ENCODE measurements at places on chromosomes 12 and 14.

GRCh38 chr12:124874988-124875802 is 11.5 kb upstream of the SCARB1 start:
- no peak for DNase-seq

- no peak for DNase-seq
Measured at GRCh38 chr14:24378327-24378726, 10.3 kb downstream of the NFATC4 start.

DNA sequence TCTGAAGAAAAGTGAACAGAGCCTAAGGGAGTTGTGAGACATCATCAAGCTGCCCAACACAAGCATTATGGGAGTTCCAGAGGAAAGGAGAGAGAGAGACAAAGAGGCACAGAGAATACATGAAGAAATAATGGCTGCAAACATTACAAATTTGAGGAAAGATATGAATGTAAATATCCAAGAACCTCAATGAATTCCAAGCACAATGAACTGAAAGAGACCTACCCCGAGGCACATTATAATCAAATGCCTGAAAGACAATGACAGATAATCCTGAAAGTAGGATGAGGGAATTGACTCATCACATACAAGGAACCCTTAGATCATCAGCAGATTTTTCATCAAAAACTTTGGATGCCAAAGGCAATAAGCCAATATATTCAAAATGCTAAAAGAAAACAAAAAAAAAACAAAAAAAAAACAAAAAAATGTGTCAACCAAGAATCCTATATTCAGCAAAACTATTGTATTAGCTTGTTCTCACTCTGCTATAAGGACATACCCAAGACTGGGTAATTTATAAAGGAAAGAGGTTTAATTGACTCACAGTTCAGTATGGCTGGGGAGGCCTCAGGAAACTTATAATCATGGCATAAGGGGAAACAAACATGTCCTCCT is 37.8 kb downstream of the BCL2L14 start:
- no peak for DNase-seq

GRCh38 chr12:96257550-96258103 is 63.5 kb downstream of the ELK3 start:
- no peak for DNase-seq

DNA sequence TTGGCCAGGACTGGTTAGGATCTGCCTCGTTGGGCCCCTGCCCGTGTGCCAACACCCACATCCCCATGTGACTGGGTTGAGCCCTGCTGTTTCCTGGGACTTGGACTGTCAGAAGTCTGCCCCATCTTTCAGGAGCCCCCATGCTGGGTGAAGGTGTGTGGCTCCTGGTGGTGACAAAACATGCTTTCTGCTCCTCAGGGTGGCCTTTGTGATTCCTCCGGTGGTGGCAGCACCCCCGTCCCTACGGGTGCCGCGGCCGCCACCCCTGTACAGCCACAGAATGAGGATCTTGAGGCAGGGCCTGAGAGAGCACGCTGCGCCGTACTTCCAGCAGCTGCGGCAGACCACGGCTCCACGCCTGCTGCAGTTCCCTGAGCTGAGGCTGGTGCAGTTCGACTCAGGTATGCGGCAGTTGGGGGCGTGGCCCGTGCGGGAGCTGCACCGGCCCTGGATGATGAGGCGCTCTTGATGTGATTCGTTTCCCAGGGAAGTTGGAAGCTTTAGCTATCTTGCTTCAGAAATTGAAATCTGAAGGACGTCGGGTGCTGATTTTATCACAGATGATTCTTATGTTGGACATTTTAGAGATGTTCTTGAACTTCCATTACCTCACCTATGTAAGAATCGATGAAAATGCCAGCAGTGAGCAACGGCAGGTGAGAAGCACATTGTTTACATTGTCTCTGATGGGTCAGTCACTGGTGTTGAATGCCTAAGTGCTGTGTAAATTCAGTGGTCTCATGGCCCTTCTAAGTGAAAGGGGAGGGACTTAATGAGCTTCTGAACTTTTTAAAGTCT is 80.0 kb downstream of the EP400 start:
- DNase-seq, result no peak

GRCh38 chr12:6866920-6867412 is 365 bp upstream of the TPI1 start:
- DNase-seq, result no peak

DNA sequence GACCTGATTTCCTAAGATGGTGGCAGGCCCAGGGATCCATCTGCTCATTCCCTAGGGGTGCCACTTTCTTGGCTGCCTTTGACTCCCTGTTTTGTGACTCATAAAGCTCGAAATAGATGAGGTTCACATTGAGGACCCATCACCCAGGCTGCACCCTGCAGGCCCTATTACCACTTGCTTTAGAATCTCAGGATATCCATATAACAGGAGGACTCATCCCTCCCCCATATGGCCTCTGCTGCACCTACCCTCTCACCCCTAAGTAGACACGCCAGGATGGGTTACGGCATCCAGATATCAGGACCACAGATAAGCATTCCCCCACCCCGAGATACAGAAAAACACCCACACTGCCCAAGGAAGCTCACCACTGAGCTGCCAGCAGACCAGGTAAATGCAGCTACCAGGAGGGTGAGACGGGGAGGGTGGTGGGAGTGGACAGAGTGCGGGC is 155.7 kb downstream of the DPF3 start:
- DNase-seq, result no peak

GRCh38 chr12:1592444-1593173 is 1.8 kb downstream of the FBXL14 start:
- DNase-seq, result peak; percentile 71

- no peak for DNase-seq
Measured at GRCh38 chr12:124512667-124513296, 54.6 kb downstream of the NCOR2 start.

- DNase-seq, result no peak
Measured at GRCh38 chr14:104020471-104020870, 65.0 kb upstream of the ASPG start.

DNA sequence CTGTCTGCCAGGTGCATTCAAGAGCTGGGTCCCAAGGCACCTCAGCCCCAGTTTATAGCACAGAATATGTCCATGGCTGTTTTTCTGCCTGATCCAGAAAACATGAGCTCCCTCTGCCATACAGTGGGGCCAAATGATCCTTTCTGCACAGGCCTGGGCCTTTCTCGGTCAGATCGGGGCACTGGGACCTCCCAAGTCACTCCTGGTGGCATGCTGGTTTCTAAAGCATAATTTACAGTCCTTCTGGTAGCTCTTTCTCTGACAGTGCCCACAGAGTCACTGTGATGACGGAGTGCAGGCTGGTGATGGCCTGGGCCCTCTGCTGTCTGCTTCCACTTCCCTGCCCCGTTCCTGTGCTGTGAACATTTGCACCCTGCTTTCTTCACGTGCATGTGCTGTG is 99.2 kb downstream of the ADGRD1 start:
- no peak for DNase-seq

DNA sequence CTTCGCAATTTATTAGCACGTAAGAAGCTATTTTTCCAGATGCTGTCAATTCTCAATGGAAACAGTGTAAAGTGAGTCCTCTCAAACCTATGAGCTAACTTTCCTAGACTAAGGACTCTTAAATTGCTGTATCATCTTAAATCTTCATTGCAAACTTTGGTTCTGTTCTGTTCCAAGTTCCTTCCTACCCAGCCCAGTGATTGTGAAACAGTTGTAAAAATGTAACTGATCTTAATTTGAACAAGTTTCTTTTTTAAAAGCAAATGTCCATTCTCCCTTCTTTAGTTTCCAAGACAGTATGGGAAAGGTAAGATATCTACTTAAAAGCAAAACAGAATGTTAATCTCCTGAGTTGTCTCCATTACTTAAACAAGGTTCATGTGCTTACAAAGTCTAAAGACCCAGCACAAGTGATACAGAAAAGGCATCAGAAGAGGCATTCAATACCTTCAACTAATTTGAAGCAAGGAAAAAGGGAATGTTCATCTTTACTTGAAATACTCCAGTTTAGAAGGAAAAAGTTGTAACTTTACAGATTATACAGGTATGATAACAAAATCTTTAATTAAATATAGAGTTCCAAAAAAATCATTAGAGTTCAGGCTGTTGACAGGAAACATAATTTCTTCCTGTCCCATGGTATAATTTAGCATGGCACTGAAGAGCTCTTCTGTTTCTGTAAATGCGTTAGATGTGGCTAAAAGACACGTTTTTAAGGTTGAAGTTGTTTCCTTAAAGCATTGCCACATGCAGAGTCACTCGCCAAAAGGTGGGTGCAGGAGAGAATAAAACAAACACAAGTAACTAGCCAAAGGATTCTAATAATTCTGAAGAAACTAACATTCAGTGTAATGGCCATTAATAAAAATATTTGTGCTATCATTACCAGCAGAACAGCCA is 101.5 kb upstream of the USP15 start:
- DNase-seq, result no peak

DNA sequence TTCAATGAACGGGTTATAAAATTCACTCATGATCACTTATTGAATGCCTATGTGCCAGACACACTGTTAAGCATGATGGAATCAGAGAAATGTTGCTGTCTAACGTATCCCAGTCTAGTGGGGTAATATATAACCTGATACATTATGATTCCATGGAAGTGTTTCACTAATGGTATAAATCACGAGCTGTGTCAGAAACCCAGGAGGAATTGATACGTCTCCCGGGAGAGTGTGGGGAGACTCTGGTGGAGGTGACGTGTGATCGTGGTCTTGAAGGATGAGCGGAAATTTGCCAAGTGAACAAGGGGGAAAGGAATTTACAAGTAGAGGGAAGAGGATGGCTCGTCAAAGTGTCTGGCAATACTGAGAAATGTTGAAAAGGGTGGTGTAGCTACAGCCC is 26.5 kb downstream of the MANSC1 start:
- DNase-seq, result no peak

GRCh38 chr12:118979763-118980406 is 1.5 kb upstream of the SRRM4 start:
- DNase-seq, result no peak

- DNase-seq, result peak; percentile 30
Measured at GRCh38 chr14:103549361-103550311, 12.8 kb downstream of the BAG5 start.

DNA sequence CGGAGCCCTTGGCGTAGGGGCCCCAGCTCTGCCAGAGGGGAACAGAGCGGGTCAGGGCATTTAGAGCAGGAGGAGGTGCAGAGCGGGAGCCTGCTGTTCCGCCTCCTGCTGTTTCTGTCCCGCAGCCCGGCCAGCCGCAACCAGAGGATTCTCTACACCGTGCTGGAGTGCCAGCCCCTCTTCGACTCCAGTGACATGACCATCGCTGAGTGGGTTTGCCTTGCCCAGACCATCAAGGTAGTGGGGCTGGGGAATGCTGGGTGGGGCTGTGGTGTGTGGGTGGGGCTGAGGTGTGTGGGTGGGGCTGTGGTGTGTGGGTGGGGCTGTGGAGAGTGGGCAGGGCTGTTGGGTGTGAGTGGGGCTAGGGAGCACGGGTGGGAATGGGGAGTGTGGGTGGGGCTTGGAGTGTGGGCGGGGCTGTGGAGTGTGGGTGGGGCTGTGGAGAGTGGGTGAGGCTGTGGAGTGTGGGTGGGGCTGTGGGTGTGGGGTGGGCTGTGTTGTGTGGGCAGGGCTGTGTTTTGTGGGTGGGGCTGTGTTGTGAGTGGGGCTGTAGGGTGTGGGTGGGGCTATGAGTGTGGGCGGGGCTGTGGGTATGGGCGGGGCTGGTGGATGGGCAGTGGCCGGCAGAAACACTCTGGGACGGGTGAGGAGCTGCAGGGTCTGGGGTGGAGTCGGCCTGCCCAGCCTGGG is 8.0 kb downstream of the ASPG start:
- DNase-seq, result no peak

DNA sequence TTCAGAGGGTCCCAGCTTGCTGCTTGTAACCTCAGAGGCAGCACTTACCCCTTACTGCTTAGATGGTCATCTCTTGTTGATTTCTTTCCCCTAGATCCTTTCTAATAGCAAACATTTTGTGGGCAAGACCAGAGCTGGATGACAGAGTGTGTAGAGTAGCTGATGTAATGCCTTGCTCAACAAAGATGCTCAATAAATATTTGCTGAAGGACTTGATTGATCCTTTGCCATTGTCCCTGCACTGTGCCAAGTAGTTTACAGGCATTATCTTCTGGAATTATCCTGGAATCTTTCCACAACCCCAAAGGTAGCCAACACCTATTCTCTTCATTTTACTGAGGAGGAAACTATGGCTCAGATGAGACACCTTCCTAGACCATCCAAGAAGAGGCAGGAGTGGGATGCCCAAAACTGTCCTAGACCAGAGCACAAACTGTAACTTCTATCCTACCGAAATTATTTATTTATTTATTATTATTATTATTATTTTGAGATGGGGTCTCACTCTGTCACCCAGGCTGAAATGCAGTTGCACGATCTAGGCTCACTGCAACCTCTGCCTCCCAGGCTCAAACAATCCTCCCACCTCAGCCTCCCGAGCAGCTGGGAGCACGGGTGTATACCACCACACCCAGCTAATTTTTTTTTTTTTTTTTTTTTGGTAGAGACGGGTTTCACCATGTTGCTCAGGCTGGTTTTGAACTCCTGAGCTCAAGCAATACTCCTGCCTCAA is 1.4 kb downstream of the MMAB start:
- no peak for DNase-seq

DNA sequence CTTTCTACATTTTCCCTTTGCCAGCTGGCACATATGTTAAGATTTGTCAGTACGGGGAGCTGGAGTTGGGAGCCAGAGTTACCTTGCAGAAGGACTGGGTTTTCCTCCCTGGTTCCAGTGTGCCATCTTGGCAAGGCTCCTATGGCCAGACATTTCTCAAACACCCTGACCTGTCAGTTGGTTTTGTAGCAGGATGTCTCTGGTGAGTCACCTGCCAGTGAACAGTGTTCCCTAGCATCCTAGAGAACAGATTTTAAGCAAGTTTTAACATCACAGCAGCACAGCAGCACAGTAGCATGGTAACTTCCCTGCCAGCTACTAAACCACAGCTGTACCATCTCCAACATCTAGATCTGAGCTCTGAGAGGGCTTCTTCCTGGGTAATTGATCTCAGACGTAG is 26.2 kb upstream of the KTN1 start:
- no peak for DNase-seq
